ENCODE measurements at places on chromosomes 4 and X.

GRCh38 chrX:109997786-109998452, 5.0 kb upstream of the TMEM164 start:
- DNase-seq, result no peak

DNA sequence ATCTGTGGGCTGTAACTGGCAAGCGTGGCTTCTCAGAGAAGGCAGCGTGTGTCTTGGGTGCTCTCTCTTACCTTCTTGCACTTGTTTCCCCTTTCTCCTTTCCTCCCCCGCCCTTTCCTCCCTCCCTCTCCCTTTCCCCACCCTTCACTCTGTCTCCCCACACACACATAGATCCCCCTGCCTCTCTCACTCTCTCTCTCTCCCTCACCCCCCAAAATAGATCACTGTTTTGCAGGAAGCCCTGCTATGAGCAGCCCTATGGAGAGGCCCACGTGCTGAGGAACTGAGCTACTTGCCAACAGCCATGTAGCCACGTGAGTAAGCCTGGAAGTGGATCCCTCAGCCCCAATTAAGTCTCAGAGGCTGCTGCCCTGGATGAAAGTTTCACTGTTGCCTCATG, 4.3 kb upstream of the PNMA6E start:
- no peak for DNase-seq

DNA sequence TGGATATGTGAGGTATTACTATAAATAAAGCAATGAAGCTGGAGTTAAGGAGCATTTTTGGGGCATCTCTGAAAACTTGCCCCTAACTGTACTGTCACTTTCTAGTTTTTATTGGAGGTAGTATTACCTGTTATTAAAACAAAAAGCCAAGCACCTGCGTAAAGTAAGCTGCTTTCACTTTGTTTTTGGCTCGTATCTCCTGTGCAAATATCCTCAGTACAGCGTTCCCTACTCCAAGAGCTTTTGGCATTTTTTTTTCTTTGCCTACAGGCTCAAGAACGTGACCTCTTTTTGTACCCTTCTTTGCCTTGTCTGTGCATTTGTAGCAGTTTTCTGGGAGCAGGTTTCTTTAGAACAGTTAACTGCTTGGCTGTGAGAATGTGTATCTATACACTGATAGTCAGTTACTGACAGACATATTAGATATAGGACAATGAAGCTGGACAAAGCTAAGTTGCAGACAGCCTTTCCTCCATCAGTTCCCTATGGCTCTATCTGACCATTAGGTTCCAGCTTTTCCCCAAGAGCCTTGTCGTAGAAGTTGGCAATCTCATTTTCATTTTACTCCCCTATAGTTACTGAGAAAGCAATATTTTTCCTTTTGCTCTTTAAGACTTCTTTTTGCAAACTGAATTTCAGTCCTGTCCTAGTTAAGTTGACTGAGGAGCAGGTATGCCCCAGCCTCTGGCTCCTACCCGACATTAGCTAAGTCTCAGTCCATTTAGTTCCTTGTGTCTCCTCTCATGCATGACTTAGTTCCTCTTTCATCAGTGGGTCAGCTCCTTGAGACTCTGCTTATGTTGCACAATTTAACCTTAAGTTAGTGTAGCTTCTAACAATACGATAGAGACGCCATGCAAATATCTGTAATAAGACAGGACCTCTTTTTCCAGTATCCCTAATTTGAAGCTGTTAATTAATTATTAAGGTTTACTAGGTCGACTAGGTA, 71.5 kb upstream of the HPRT1 start:
- peak; percentile 55 for DNase-seq

GRCh38 chr4:702618-703048, 3.0 kb upstream of the PCGF3 start:
- DNase-seq, result no peak

DNA sequence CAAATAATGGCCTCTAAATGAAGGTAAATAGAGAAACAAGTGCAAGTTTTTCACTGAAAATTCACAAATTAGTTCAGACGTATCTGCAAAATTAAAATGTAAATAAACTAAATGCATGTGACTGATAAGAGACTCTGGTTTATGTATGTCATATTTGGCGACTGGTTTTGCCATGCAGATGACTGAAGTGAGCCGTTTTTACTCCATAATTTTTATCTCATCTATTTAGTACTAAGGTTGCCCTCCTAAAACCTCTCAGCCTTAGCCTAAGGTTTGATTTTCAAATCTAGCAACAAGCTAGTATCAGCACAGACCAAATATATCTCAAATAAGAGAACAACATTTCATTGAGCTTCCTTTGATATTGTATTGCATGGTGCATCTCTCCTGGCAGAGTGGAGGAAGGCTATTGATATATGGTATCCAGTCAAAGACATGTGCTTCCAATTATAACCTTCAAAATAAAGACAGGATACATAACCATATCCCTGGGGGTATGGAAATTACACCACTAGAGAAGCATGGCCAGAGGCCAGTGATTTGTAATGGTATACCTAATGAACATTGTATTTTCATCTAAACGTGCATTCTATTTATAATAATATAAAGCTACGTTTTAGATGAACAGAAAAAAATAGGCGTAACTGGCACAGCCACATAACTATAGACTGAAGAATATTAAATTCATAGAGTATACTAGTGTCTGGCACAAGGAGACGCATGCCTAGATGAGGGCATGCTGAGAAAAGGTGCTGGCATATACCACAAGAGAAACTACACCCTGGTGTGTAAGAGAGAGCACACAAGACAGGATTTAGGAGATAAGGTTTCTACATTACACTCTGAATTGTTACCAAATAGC, 392.6 kb upstream of the INTU start:
- DNase-seq, result no peak

DNA sequence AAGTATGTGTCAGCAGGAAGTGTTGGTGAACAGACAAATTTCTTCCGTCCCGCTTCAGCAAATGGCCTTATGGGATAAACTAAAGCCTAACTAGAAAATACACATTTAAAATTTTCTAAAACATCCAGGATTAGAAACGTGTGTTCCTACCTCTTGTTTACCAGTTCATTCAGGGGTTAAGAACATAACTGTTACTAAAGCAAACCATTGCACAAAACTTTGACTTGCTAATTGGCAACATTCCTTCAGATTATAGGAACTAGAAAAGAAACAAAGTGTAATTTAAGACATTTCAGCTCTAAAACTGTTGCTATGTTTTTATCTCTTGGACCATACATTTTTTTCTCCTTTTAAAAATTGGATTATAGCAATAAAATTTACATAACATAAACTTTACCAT, 39.5 kb upstream of the CXCL13 start:
- DNase-seq, result no peak

DNA sequence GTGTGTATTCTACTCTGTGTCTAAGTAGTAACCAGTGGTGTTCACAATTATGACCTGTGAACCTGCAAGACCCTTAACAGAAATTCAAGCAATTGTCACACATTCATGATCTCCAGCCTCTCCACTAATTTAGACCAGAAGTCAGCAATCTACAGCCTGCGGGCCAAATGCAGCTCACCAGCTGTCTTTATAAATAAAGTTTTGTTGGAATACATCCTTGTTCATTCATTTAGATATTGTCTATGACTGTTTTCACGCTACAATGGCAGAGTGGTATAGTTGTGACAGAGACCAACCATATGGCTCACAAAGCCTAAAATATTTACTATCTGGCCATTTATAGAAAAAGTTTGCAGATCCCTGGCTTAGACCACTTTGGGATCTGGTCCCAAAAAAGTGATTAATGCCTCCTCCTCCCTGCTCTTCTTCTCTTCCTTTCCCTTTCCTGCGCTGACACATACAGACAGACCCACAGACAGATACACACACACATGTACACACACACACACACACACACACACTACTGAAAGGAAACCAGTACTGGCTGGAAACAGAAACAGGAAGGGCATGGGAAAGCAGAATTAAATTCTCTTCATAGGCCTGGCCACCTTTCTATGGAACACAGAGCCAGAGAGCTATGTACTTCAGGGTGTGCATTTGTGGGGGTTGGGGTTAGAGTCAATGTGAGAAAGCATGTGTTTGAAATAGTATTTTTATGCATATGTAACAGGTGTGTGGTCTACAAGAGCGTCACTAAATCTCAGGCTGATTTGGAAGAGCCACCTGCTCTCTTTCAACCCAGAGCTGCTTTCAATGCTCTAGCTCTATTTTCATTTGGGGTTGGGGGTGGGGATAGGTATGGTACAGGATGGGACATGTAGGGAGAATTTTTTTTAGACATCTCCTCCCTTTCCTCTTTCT, 49.7 kb upstream of the TMEM164 start:
- peak; percentile 3 for DNase-seq

- no peak for DNase-seq
Observed at GRCh38 chr4:38935391-38936073, 67.9 kb downstream of the FAM114A1 start.

DNA sequence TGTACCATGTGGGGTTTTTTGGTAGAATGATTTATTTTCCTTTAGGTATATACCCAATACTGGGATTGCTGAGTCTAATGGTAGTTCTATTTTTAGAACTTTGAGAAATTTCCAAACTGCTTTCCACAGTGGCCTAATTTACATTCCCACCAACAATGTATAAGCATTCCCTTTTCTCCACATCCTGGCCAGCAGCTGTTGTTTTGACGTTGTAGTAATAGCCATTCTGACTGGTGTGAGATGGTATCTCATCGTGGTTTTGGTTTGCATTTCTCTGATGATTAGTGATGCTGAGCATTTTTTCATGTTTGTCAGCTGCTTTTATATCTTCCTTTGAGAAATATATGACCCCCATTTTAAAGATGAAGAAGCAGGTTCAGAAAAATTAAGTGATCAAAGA, 153.7 kb downstream of the CBR4 start:
- DNase-seq, result no peak

GRCh38 chr4:79650794-79651431, 242.9 kb upstream of the GK2 start:
- DNase-seq, result no peak

DNA sequence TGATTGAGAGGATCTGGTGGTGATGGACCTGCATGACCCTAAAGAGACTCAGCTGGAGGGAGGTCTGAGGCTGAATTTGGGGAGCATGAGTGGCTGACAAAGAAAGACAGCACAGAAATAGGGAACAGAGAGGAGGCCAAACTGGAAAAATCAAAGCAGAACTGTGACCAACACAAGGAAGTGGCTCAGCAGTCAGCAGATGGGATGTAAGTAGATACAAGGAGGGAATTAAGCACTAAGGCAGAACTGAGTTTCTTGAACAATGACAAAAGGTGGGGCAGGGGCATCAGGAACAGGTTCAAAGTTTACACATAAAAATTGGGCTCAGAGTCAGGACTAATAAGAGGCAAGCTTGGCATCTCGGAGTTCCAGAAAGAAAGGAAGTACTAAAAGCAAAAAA, 144.3 kb upstream of the KLF3 start:
- no peak for DNase-seq

GRCh38 chrX:110462957-110463356, 104.3 kb downstream of the RTL9 start:
- DNase-seq, result no peak

- peak; percentile 20 for DNase-seq
Observed at GRCh38 chr4:122156819-122157218, 4.7 kb downstream of the BLTP1 start.

GRCh38 chr4:147981305-147981704, 249.4 kb downstream of the ARHGAP10 start:
- peak; percentile 25 for DNase-seq

- DNase-seq, result no peak
Observed at GRCh38 chrX:149830192-149830873, 48.6 kb downstream of the MAGEA9 start.

DNA sequence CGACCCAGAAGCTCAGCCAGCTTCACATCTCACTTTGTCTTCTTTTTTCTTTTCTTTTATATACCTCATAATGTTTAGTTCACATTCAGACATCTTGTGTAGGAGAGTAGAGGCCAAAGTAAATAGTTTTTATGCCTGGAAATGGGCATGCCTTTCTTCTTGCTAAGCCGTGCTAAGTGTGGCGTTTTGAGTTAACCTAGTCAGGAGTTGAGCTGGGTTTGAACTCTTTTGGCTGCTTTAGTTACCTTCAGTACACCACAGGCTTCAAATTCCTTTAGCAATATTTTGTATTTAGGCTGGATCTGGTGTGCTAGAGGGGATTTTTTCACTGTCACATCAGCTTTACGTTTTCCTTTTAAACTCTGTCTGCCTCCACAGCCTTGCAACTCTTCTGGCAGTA, 300.8 kb downstream of the ZNF674 start:
- no peak for DNase-seq

GRCh38 chr4:108965016-108965415, 202.2 kb upstream of the ETNPPL start:
- no peak for DNase-seq

GRCh38 chrX:13622401-13622964, 30.5 kb upstream of the TCEANC start:
- no peak for DNase-seq

DNA sequence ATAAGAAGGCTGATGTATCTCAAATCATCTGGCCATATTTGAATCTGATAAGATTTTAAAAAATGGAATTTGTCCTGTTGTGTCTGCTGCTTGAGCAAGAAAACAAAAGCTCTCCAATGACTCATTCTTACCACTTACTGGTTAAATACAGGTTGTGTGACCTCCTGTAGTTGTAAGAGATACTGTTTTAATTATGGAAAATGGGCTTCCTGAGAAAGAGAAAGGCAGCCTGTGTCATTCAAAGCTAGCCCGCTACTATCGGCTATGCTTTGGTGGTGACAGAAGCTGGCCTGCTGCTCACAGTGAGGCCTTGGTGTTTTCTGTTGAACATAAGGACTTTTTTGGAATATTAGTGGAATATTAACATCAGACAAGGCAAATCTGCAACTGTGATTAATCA, 1722.1 kb upstream of the PCDH10 start:
- DNase-seq, result no peak

DNA sequence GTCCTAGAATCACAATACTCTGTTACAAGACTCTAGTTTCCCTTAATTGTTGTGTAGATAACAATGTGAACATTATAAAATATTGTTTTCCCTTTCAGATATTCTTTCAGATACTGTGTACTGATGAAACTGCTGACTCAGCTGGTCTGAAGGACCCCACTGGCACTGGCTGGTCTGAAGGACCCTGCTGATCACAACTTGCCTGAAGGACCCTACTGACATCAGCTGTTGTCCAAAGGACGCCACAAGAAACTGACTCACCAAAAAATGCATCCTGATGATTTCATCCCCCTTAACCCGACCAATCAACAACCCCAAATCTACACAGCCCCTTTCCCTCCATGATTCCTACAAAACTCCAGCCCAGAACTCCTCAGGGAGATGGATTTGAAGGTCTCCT, 258.8 kb upstream of the GNPDA2 start:
- DNase-seq, result no peak

DNA sequence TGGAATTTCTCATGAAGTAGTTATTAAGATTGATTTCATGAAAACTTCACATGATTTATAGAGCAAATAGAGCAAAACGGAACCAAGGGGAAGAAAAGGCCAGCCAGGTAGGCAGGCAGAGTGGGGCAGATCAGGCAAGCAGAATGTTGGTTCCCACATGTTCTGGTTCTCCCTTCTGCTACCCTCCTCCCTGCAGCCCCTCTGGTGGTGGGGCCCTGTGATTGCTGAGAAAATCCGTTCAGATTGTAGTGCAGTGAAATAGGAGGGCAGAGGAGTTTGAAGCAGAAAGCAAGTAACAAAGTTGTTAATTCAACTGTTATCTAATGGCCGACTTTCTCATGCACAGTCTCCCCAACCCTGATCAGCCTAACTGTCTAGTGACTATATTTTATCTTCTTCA, 185.3 kb downstream of the MID1IP1 start:
- no peak for DNase-seq
